Pancreas (tissue), 10 donors: ENCODE measurements at places on chromosomes 11 and 22.

DNA sequence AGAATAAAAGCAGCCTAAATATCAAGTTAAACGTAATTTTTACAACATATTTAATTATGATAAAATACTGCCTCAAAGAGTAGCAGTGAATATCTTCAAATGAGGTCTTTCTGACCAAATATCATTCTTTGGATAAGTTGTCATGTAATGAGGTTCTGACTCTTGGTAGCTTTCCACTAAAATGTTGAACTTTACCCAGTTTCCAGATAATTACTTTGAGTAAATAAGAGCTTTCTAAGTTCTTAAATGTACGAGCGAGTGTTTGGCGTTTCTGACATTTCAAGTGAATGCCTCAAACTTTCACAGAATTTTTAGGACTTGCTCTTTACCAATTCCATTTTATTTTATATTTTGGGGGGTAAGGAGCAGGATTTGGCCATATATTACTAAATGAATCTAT, 1515.2 kb downstream of the FAM181B start:
- H3K36me3 ChIP-seq, result no peaks in the 10 kb centered on the region
- H3K4me3 ChIP-seq, result no peak overlapping the region
- no peaks in the 10 kb centered on the region for H3K27me3 ChIP-seq
- H3K4me1 ChIP-seq, result no peaks in the 10 kb centered on the region
- no peak for DNase-seq
- no peak overlapping the region for H3K27ac ChIP-seq

GRCh38 chr11:19453651-19454257, 213.0 kb upstream of the E2F8 start:
- no peaks in the 10 kb centered on the region for H3K27me3 ChIP-seq
- no peak overlapping the region for H3K4me3 ChIP-seq
- H3K27ac ChIP-seq, result no peak overlapping the region
- H3K4me1 ChIP-seq, result no peaks in the 10 kb centered on the region
- no peak for DNase-seq

DNA sequence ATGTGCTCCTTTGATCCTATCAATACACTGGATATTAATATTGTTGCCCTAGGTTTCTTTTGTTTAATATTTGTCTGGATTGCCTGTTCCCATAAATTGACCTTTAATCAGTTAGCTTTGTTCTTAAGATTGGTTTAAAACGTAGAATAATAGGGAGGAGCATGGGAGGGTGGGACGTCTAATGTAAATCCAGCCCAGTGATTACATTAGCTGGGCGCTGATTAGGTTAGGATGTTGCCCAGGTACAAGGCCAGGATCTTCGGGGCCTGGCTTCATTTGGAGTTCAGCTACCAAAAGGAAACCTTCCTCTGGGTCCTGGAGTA, at the start of gene SRSF8:
Gene SRSF8, plus strand, starts transcription at position 204 of the 323 bp plus-strand sequence. CDS start 308 bp downstream, outside the sequence.
- DNase-seq, result no peak
- H3K27me3 ChIP-seq, result no peaks in the 10 kb centered on the region
- peaks cover 10% of the 10 kb centered on the region for H3K4me1 ChIP-seq
- peak within 1 kb of the TSS; percentile 98 for H3K27ac ChIP-seq

DNA sequence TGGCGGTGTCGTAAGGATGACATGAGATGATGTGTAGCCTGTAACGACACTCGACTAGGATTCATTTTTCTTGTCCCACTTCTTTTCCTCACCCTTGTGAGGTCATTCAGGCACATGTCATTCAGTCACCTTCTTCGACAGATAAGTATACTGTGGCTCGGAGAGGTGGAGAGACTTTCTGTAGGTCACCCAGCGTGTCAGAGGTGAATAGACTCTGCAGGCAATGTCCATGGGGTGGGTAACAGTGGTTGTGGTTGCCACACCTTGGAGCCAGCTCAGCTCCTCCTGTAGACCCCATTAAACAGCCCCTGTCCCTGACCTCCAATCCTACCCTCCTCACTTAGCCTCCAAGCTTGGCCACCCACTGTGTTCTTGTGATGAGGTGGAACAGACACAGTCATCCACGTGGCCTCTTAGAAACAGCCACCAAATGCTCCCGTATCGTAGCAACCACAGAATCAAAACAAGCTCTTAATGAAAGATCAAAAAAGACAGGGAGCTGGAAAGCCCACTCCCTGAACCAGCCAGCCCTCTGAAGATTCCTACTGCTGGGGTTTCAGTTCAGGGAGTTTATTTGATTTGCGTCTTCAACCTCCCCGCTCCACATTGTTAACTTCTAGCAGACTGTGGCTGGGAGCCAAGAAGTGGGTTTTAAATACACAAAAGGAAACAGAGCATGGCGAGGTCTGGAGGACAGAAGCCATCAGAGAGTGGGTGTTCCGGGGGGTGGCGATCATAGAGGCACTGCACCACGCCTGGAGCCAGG, 89.0 kb upstream of the GRK3 start:
- H3K27ac ChIP-seq, result no peak overlapping the region
- no peaks in the 10 kb centered on the region for H3K4me1 ChIP-seq
- DNase-seq, result no peak
- H3K36me3 ChIP-seq, result no peaks in the 10 kb centered on the region

DNA sequence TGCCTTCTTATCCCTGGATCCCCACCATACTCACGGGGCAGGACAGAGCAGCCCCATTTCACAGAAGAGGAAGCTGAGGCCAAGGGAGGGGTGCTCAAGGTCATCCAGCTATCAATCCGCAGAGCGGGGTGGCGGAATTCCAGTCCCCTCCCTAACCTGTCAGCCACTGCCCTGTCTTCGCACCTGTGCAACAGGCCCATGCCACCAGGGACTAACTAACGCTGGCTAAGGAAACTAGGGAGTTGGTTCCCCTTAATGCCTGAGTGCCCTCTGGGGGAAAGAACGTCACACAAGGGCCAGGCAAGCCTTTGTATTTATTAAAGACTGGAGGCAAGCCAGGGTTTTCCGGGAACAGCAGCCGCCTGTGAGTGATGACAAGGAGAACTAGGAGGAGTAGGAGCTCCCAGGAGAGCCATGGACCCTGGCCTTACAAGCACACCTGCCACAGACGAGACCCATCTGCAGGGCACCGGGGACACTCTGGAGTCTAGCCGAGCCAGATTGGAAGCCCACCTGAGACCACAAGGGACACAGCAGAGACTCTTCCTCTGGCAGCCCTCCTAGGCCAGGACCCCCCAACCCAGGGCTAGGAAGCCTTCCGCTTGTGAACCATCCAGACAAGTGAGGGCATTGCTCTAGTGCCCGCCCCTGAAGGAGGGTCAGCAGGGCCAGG, 64.4 kb downstream of the MYH9 start:
- H3K27me3 ChIP-seq, result no peaks in the 10 kb centered on the region
- peaks cover 11% of the 10 kb centered on the region for H3K4me1 ChIP-seq
- H3K36me3 ChIP-seq, result peaks cover 13% of the 10 kb centered on the region
- no peak overlapping the region for H3K4me3 ChIP-seq

DNA sequence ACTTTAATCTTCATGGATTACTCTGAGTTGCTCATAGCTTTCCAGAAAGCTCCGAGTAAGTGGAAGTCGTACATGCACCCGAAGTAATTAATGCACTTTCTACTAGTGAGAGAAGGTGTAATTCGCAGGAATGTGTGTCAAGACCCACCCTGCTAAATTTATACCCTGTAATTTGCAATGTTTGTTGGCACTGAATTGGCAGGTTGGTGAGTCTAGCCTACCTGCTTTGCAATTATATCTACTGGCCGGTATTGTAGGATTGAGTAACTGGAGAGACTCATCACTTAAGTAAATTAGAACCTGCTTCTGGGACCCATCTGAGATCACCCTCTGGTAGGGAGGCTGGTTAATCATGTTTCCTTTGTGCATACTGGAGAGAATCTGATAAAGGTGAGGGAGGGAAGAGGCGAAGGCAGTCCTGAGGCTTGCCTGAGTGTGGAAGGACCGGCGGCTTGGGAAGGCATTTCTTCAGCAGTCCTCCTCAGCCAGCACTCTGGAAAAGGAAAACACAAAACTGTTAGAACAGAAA, 63.3 kb downstream of the LDLRAD3 start:
- peaks cover 3% of the 10 kb centered on the region for H3K4me1 ChIP-seq
- no peak overlapping the region for H3K4me3 ChIP-seq
- H3K36me3 ChIP-seq, result no peaks in the 10 kb centered on the region
- DNase-seq, result no peak

DNA sequence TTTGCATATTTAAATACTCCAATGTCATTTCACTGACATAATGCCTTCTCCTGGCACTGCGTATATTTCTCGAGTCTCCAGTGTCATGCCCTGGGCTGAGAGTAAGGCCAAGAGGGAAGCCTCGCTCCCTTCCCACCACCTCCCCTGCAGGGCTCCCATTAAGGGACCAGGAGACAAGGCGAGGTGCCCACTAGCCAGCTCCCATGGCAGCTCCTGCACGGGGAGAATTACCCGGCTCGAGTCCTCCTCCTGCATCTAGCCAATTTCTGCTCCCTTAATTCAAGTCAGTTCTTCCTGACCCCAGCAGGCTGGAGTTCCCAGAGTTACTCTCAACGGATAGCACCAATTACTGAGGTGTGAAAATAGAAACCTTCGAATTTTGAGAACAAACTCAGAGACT, 31.9 kb downstream of the OPCML start:
- DNase-seq, result no peak
- H3K27me3 ChIP-seq, result no peaks in the 10 kb centered on the region
- H3K4me3 ChIP-seq, result no peak overlapping the region
- no peaks in the 10 kb centered on the region for H3K36me3 ChIP-seq
- no peaks in the 10 kb centered on the region for H3K4me1 ChIP-seq

DNA sequence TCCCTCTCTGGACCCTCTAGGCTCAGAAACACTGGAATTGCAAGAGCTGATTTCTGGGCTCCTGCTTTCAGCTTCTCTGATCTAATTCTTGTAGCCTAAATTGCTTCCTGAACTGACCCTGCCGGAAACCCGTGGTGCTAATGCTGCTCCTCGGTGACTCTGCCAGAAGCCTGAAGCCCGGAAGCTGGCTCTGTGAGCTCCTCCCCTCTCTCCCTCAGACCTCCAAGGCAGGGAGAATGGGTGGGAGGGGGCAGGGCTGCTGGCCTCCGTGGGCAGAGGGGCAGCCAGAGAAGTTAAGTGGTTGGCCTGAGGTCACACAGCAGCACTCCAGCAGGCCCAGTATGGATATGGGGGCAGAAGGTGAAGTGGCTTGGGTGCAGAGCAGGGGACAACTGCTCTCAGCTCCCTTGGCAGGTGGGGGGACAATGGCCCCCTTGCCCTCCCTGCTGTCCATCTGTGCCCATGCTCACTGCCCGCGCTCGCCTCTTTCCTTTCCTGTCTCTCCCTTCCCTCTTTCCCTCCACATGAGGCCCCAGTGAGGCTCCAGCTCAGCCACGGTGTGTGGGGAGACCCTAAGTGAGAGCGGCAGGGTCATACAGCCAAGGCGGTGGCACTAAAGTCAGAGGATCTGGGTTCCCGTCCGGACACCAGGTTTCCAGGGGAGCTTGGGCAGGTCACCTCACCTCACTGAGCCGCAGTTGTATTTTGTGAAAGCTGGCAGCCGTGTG, 16.2 kb downstream of the CAPN5 start:
- H3K4me3 ChIP-seq, result no peak overlapping the region
- H3K27ac ChIP-seq, result peak overlapping the region; percentile 42
- peaks cover 18% of the 10 kb centered on the region for H3K4me1 ChIP-seq
- H3K27me3 ChIP-seq, result no peaks in the 10 kb centered on the region
- no peaks in the 10 kb centered on the region for H3K36me3 ChIP-seq

DNA sequence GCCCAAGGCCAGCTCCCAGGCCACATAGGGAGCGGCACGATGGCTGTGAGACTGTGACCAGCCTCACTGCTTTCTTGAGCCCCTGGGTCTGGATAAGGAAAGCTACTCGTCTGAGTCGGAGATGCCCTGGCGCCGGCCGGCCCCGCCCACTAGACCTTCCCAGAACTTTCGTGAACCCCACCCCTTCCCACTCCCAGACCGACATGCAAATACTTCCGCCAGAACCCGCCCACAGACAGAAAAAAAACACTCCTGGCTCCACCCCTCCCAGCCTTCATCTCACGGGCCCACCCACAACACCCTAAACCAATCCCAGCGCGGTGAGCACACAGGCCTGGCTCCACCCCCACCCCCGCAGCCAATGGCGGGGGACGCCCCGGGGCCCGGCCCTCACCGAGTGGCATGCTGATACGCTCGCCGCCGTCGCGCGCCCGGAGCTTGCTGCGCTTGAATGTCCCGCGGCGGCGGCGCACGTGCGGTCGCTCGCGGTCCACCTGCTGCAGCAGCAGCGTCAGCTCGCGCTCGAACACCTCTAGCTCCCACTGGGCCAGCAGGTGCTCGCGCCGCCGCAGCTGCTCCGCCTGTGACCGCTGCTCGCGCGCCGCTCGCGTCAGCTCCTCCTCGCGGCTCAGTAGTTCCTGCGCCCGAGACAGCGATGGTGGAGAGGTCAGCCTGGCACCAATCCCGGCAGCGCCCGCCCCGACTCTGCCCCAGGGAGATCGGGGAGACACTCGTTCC, 7.0 kb downstream of the MAP3K11 start:
- peaks cover under 1% of the 10 kb centered on the region for H3K4me1 ChIP-seq
- peak; percentile 62 for DNase-seq
- H3K4me3 ChIP-seq, result no peak overlapping the region
- H3K36me3 ChIP-seq, result peaks cover 15% of the 10 kb centered on the region
- no peaks in the 10 kb centered on the region for H3K27me3 ChIP-seq
- H3K27ac ChIP-seq, result no peak overlapping the region

DNA sequence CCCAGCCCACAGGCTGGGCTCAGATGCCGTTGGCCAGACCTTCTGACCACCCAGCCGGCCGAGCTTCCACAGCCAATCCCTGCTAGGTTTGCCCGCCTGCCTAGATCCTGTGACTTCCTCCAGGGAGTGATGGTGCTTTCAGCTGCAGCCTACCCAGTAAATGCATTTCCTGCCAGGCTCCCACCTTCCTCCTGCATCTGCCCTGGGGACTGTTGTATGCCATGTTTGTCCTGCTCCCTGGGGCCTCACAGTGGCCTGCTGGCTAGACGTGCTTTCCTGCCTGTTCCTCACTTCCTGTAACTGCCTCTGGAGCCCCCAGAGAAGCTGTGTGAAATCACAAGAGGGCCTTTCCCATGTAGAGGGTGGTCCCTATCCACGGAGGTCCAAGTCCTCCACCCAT, 86.2 kb downstream of the GALNT18 start:
- H3K27me3 ChIP-seq, result no peaks in the 10 kb centered on the region
- no peak overlapping the region for H3K4me3 ChIP-seq
- H3K27ac ChIP-seq, result no peak overlapping the region

- H3K27ac ChIP-seq, result no peak overlapping the region
- H3K4me1 ChIP-seq, result no peaks in the 10 kb centered on the region
- H3K4me3 ChIP-seq, result no peak overlapping the region
- H3K27me3 ChIP-seq, result no peaks in the 10 kb centered on the region
- DNase-seq, result no peak
Observed at GRCh38 chr11:134529212-134530096, 117.4 kb upstream of the B3GAT1 start.

GRCh38 chr11:115383431-115383830, 120.8 kb downstream of the CADM1 start:
- no peaks in the 10 kb centered on the region for H3K4me1 ChIP-seq
- DNase-seq, result no peak
- no peaks in the 10 kb centered on the region for H3K27me3 ChIP-seq
- H3K27ac ChIP-seq, result no peak overlapping the region
- no peaks in the 10 kb centered on the region for H3K36me3 ChIP-seq
